ENCODE measurements at places on chromosomes 7 and 10.

- no peak for DNase-seq
Observed at GRCh38 chr10:103013416-103013815, 95.3 kb downstream of the CNNM2 start.

DNA sequence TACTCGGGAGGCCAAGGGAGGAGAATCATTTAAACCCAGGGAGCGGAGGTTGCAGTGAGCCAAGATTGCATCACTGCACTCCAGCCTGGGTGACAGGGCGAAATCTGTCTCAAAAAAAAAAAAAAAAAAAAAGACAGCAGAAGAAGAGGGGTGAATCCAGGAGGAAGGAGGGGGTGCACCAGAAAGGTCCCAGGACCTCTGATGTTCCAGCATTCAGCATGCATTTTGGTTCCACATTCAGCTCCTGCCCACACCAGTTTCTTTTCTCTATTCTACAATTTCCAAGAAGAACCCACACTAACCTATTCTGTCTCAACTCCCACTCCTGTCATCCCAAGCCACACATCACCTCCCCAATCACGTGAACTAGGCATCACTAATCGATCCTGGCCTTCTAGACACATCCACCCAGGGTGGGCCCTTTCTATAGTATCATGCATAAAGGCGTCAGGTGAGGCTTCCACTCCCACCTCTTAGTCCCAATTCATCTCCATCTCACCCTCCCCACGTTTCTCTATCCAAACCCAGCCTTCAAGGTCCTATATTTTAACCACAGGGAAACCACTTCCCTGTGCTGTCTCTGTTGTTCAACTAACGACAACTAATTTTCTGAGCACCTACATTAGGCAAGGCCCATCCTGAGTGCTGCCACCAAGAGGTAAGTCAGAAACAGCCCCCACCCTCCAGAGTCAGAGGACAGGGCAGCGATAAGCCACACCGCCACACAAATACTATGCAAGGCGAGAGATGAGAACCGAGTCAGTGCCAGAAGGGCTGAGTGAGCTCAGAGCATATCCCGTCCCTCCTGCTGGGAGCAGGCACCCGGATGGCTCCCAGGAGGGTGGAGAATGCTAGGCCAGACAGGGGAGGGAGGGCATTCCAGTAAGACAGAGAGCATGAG, 2.2 kb downstream of the ANXA11 start:
- DNase-seq = peak; percentile 92

DNA sequence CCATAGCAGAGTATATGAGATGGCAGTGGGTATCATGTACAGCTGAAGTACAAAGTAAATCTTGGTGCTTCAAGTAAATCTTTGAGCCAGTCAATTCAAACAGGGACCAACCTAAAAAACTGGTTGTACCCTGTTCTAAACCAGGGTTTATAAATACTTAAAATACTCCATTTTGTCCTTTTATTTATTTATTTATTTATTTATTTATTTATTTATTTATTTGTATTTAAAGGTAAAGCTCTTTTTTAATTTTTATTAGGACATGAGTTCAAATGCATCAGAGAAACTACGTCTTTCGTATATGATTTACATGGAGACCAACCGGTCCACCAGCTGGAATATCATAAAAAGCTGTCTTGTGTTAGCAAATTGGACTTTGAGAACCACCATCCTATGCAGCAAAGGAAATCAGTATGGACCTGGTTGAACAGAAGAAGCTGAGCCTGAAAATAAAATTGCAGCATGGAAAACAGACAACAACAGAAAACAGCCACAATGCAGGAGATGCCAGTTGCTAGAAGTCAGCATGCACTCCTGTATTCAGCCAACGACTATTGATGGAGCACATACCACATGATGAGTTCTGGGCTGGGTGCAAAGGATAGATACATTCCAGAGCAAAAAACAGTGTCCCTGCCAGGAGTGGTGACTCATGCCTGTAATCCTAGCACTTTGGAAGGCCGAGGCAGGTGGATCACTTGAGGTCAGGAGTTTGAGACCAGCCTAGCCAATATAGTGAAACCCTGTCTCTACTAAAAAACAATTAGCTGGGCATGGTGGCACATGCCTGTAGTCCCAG, 60.0 kb downstream of the PLXNA4 start:
- DNase-seq = no peak

DNA sequence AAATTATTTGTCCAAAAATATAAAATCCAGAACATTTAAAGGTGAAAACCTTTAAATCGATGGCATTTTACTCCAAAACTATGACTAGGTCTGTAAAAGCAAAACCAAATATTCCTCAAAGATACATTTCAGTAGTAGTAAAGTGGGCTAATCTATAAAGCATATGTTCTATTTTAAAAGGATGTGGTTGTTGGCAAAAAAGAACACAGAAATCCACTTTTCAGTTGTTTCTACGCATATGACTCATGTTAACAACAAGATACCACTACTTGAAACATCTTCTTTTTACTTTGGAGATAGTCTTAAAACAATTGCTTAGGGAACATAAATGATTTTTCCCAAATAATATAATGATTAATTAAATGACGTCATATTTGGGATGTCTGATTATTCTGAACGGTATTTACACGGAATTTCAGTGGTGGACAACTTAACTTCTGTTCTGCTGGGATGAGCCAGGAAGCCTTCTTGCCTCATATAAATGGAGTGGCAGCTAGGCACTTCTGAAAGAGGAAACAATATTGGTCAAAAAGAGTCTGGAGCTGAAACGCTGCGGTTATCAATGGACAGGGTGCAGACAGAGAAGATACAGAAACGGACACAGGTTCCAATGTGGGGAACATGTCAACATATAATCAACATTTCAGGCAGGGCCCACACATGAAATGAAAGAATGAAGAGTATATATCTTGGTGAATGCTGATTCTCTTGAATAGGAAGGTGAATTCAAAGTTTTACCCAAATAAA, 78.5 kb downstream of the ETV1 start:
- DNase-seq = no peak

- no peak for DNase-seq
Observed at GRCh38 chr10:95309958-95310357, 19.2 kb upstream of the PDLIM1 start.

DNA sequence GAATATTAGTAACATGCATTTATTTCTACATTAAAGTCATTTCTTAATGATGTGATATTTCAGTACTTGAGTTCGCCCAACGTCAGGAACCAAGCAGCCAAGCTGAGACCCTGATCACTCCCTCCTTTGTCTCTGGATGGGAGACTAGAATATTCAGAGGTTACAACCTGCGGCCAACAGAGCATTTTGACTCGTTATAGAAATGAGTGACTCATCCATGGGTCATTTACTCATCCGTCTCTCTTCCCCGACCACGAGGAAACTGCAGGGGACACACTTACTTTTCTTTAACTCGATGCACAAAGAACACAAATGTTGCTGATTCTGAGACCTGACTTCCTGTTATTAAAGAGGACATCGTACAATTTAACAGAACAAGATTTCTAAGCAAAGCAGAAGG, 343.3 kb downstream of the FRMD4A start:
- DNase-seq = peak; percentile 78

DNA sequence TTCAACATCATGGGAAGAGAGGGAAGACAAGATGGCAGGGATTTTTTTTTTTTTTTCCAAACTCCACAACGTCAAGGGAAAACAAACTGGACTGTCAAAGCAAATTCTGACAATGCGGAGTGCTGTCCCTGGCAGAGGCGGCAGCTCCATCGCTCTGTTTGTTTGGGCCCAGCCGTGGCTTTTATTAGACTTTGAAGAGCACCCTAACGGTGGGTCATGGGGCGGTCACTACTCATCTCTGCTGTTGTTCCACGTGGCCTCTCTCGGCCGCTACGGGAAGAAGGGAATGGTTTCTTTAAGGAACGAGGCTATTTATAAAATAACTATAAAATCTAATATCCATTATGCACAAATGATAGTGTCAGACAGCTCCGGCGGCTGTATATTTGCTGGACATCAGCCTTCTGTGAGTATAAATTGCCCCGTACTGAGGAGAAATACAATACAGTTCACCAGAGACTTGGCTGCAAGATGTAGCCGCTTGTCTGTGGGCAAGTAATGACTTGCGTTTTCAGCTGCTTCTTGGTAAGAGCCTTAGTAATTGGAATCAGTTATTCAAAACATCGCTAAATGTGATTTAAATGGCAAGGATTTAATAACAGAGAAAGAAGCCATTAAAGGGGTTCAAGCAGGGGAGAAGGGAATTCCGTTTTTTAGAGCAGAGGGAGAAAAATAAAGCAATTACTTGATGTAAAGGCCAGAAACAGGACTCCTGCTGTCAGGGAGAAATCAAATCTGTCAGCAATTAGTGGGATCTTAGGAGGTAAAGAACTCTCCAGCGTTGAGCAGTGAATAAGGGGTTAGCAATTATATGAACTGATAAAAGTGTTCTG, 61.7 kb upstream of the RAB11FIP2 start:
- no peak for DNase-seq

- DNase-seq = peak; percentile 95
Observed at GRCh38 chr10:31947144-31947926, 18.7 kb upstream of the ARHGAP12 start.

DNA sequence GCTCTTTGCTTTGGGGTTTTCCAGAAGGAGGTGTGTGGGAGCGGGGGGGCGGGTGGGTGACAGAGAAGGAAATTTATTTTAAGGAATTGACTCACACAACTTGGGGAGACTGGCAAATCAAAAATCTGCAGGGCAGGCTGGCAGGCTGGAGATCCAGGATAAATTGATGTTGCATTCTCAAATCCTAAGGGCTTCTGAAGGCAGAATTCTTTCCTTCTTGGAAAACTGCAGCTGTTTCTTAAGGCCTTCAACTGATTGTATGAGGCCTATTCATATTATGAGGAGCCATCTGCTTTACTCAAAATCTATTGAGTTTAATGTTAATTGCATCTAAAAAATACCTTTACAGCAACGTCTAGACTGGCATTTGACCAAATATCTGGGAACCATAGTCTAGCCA, 1528.8 kb upstream of the LRRTM3 start:
- DNase-seq = no peak

GRCh38 chr7:138684340-138684739, 16.8 kb downstream of the SVOPL start:
- DNase-seq = peak; percentile 41

GRCh38 chr10:5285186-5285585, 79.6 kb upstream of the UCN3 start:
- DNase-seq = no peak

DNA sequence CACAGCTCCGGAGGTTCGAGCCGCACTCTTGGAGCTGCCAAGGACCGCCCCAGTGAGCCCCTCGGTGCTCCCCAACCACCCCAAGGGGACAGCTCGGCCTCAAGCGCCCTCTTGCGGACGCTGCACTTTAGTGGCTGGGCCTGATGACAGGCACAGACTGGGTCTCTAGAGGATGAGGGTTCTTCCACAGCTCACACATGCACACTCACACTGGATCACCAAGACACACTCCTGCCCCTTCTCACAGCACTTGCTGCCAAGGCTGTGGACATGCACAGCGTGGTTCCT, 2.1 kb downstream of the RET start:
- DNase-seq = no peak

- DNase-seq = no peak
Observed at GRCh38 chr10:91167406-91167805, 53.1 kb upstream of the PCGF5 start.

- no peak for DNase-seq
Observed at GRCh38 chr7:133015888-133016287, 66.0 kb downstream of the CHCHD3 start.

- no peak for DNase-seq
Observed at GRCh38 chr7:115078386-115078785, 156.5 kb downstream of the MDFIC start.

DNA sequence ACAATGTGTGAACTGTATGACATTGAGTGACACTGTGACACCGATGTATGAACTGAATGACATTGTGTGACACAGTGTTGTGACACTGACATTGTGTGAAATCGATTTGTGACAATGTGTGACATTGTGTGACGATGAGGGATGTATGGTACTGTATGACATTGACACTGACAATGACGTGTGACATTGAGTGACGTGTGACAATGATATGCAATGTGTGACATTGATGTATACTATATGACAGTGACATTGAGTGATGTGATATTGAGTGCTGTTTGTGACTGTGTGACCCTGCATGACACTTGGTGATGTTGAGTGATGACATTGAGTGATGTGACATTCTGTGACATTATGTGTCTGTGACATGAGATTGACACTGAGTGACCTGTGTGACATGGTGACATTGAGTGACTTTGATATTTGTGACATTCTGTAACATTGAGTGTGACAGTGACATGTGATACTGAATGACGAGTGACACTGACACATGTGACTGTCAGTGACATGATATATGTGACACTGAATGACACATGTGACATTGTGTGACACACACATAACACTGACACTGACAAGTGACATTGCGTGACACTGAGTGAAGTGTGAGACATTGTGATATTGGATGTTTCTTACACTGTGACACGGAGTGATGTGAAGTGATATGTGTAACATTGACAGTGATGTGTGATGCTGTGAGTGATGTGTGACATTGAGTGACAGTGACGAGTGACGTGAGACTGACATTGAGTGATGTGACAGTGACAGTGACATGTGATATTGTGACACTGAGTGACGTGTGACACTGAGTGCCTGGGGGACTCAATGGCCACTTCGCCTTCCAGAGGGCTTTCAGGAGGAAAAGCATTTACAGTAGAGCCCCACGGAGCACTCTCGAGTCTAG, 167.5 kb downstream of the PRKAG2 start:
- peak; percentile 69 for DNase-seq

DNA sequence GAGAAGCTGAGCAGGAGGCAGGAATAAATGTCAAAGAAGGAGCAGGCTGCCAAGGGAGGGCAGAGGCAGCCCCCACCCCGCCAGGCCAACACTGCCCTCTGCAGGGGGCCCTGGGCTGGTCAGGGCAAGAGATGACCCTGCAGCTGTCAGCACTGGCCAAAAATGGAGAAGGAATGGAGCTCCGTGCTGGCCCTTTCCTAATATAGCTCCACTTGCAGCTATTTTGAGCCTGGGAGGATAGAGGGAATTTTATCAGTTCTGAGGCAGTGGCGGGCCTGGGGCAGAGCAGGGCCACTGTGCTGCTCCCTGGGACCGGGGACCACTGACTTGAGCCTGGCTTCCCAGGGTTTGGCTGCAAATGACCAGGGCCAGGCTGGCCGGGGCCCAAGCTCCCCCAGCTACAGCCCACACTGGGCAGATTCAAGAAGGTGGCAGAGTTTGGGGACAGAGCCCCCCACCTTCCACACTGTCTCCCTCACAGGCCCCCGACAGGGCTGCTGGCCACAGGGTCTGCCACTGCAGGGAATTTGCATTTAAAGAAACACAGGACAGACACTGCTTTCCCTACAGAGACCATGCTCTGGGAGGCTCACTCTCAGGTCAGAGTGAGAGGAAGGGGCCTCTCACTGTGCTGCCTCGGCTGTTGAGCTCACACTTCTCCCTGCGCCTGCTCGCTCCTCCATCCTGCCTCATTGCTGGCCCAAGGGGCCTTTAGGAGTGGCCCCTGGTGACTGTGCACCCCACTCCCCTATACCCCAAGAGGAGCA, 16.2 kb downstream of the LDB3 start:
- DNase-seq = peak; percentile 8

GRCh38 chr7:99514050-99514449, 9.6 kb downstream of the ZKSCAN5 start:
- peak; percentile 50 for DNase-seq

Measured in amniotic epithelial cell (primary cell).